ENCODE measurements at places on chromosomes 13 and 19.
A peak's percentile ranks its signal among the peaks of the same experiment; 100 is the strongest.

DNA sequence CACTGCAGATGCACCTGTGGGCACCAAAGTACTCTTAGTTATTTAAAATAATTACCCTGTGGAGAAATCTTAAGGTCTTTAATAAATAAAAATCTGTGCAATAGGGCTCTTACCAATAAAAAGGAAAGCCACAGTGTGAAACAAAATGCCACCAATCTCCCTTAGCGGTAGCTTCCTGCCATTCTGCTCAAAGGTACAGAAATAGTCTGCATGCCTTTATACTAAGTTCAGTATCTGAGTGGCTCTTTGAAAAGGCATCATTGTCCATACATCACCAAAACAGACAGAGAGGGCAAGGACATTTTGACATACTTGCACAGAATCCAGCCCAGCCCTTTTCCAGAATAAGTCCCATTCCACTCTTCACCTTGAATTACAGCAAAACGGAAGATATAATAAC lies 161.0 kb downstream of the KLF12 start:
- DNase-seq, result no peak

GRCh38 chr13:43786766-43787517 lies at the start of gene ENOX1:
Gene ENOX1 (minus strand): TSS chr13:43786972.
- no peak for DNase-seq

DNA sequence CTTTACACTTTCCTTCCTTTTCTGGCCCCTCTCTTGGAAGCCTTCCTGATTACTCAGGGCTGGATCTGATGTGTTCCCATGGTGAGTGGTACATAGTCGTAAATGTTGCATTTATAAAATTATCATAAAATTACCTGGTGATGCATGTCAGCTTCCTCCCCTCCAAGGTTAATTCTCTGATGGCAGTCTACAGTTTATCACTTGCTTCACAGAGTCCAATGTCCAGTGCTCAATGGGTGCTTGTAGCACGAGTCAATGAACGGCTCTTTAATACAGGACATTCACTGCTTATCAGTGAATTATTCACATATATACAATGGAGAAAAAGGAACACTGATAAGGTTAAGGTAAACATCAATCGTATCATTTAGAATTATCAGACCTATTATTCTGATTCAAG lies 27.0 kb upstream of the OXGR1 start:
- DNase-seq, result no peak

DNA sequence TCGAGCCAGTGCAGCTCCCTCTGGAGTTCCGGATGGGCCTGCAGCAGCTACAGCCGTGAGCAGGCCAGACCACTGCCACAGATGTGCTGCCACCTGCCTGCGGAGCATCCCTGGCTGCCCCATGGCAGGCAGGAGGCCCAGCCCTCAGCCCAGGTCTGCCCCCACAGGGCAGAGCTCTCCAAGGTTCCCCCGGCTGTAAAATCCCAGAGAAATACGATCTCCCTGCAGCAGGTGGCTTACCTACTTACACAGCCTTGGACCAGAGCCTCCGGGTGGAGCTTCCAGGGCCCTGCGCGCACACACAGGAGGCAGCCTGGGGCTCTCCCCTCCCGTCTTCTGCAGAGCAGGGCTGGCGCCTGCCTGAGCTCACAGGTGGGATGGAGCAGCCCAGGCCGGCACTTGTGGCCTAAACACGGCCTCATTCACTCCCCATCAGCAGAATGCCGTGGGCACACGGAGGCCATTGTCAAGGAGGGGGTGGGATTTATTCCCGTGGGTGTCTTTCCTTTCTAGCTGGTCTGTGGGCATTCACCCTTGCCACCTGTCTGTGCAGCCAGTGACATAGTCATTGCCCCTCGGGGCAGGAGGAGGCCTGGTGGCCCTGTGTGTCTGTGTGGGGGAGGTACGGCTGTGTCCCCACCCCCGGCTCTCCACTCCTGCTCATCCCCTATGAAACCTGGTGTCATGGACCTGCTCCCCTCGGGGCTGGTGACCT lies 118.0 kb downstream of the KDM4B start:
- peak; percentile 96 for DNase-seq

DNA sequence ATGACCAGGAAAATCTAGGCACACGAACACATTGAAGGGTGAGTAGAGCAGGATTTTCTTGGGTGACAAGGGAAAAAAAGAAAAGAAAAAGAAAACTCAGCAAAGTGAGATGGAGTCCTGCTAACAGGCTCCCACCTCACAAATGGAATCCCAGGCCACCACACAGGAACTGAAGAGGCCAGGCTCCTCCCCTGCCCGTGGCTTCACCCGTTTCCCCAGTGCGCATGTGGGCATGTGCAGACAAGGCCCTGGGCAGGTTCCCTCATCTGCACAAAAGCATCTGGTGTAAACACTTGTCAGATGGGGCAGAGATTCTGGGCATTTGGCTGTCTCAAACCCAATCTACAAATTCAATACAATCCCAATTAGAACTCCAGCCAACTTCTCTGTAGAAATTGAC lies 24.5 kb downstream of the CFAP97D2 start:
- DNase-seq, result peak; percentile 36

GRCh38 chr19:38705197-38706019 lies 38.9 kb downstream of the CAPN12 start:
- DNase-seq, result no peak

GRCh38 chr19:38319421-38320258 lies at the start of gene KCNK6:
Gene KCNK6 (plus strand): TSS chr19:38319845. CDS start chr19:38319951, 106 bp downstream.
- no peak for DNase-seq

DNA sequence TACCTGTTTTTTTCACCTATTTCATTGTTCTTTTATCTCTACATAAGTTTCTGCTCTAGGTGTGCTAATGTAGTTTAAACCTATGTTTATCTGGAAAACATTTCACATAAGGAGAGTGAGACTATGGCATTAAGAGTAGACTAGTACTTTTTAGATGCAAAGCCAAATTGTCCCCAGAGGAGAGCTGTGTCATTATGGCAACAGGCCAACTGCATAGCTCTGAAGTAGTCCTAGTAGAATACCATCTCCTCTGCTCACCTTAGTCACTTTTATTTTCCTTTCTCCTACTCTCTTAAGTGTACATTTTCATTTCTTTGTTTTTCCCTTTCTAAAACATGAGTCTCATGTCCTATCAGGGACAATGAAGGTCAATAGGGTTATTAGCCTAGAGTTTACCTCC lies 123.1 kb downstream of the ITGBL1 start:
- no peak for DNase-seq

DNA sequence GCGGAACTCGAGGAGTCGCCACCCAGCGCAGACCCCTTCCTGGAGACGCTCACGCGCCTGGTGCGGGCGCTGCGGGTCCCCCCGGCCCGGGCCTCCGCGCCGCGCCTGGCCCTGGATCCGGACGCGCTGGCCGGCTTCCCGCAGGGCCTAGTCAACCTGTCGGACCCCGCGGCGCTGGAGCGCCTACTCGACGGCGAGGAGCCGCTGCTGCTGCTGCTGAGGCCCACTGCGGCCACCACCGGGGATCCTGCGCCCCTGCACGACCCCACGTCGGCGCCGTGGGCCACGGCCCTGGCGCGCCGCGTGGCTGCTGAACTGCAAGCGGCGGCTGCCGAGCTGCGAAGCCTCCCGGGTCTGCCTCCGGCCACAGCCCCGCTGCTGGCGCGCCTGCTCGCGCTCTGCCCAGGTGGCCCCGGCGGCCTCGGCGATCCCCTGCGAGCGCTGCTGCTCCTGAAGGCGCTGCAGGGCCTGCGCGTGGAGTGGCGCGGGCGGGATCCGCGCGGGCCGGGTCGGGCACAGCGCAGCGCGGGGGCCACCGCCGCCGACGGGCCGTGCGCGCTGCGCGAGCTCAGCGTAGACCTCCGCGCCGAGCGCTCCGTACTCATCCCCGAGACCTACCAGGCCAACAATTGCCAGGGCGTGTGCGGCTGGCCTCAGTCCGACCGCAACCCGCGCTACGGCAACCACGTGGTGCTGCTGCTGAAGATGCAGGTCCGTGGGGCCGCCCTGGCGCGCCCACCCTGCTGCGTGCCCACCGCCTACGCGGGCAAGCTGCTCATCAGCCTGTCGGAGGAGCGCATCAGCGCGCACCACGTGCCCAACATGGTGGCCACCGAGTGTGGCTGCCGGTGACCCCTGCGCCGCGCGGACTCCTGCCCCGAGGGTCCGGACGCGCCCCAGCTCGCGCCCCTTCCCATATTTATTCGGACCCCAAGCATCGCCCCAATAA lies 2.3 kb downstream of the AMH start:
- no peak for DNase-seq

DNA sequence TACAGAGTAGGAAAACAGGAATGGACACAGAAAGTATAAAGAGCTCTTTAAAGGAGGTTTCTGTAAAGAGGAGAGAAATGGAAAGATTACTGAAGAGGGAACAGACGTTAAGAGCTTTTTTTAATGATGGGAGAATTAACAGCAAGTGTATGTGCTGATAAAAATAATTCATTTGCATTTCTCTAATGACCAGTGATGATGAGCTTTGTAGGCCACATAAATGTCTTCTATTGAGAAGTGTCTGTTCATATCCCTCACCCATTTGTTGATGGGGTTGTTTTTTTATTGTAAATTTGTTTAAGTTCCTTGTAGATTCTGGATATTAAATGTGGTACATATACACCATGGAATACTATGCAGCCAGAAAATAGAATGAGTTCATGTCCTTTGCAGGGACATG lies 40.0 kb downstream of the MYO16 start:
- DNase-seq, result no peak

DNA sequence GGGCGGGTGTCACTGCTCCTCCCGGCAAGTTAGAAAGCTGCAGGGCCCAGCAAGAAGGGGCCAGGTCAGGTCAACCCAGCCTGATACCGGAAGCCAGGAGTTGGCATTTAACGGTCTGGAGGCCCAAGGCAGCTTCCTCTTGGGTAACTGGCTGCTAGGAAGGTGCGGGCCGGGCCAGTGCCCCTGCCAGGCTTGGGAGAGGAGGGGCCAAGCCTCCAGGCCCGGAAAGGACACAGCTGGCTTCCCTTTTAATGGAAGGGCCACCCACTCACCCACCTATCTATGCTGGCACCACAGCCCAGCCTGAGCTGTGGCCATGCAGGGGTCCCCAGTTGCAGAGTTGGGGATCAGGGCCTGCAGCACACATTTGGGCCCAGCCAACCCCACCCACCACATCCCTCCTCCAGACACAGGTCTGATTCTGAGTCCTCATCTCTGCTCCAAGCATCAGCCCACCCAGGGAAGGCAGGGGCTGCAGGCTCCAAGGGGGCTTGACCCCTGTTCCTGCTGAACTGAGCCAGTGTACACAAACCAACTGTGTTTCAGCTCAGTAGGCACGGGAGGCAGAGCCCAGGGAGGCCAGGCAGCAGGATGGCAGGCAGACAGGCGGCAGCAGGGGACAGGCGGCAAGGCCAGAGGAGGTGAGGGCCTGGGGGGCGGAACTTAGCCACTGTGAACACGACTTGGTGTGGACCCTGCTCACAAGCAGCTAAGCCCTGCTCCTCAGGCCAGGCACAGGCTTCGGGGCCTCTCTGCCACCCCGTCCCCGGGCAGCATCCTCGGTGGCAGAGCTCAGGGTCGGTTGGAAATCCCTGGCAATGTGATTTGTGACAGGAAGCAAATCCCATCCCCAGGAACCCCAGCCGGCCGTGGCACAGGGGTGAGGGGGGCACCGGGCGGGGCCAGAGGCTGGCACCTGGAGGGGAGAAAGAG lies 40.8 kb downstream of the ZSWIM4 start:
- no peak for DNase-seq

GRCh38 chr13:24716446-24716845 lies 36.2 kb downstream of the ATP12A start:
- DNase-seq, result no peak

GRCh38 chr13:44051918-44052675 lies 172.4 kb downstream of the LACC1 start:
- DNase-seq, result no peak

GRCh38 chr13:99733346-99733745 lies 232.1 kb downstream of the TM9SF2 start:
- no peak for DNase-seq

DNA sequence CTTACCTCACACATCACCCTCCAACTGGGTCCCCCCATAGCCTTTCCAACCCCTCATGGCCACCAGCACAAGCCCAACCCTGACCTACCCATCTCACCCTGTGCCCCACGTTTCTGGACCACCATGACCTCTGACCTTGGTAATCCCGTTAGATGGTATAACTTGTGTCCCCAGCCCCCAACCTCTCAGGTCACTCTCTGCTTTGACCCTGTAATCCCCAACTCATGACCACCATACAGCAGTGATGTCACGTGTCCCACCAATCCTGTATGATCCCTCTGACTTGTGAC lies 8.5 kb downstream of the KLC3 start:
- no peak for DNase-seq

DNA sequence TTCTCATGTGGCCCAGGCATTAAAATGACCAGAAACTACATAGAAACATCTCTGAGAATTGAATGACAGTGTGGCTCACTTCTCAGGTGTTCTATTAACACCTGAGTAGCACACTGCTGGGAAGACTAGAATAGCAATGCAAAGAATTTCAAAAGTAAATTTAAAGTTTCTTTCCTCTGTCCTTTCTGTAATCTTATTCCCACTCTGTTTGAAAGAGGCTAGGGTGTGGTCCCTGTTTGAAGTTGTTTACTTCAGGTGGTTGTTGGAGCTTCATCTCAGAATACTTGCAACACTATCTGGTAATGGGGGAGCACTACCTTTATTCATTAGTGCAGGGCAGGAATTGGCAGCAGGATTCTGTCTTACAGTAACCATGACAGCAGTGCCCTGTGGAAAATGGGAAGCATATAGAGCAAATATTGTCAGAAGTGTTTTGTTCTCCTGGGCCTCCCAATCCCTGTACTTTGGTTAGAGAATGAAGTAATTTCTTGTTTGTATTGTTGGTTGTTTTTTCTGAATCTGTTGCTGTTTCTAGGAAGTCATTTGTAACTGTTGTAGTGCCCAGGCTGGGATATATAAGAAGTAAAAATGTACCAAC lies 1210.2 kb upstream of the ATXN8OS start:
- no peak for DNase-seq

Data from NCI-H510A treated with DMSO at 0.1 percent for 48 hours (cell line).